Effector memory CD4-positive, alpha-beta T cell (primary cell): ENCODE measurements at places on chromosomes 7 and 10.

DNA sequence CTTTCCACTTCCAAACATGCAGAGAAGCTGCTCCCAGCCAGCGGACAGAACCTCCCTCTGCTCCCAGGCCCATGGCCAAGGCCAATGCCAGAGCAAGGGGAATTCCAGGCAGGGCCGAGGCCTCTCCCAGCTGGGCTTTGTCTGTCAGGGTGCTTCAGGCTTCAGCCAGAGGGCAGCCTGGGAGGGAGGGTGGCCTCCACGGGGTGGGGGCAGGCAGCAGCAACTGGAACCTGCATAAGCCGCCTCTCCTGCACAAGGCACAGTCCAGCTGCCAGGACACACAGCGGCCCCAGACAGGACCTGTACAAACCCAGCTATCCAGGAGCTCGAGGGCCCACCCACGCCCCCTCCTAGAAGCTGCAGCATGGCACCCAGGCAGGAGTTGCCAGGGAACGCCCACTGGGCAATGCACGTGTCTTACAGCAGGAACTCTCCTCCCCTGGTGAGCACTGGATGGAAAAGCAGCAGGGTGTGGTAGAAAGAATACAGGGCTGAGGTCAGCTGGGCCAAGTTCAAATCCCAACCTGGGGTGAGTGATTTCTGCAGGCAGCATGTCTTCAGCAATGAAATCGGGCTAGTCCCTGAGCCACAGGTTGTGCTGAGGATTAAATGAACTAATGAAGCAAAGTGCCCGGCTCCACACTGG, 7.6 kb downstream of the FAM53B start:
- H3K36me3 ChIP-seq: no peaks in the 10 kb centered on the region
- H3K4me3 ChIP-seq: no peak overlapping the region
- peaks cover 100% of the 10 kb centered on the region for H3K4me1 ChIP-seq

DNA sequence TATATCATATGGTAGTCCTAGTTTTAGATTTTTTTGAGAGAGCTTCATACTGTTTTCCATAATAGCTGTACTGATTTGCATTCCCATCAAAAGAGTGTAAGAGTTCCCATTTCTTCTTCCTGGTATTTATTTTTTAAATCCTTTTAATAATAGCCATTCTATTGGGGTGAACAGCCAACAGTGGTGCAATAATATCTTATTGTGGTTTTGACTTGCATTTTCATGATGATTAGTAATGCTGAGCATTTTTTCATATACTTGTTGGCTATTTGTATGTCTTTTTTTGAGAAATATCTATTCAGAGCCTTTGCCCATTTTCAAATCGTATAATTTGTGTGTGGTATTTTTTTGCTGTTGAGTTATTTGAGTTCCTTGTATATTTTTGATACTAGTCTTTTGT, 167.4 kb downstream of the FZD1 start:
- H3K36me3 ChIP-seq: no peaks in the 10 kb centered on the region
- no peak overlapping the region for H3K4me3 ChIP-seq
- no peak overlapping the region for H3K27ac ChIP-seq
- DNase-seq: no peak
- H3K27me3 ChIP-seq: no peaks in the 10 kb centered on the region

DNA sequence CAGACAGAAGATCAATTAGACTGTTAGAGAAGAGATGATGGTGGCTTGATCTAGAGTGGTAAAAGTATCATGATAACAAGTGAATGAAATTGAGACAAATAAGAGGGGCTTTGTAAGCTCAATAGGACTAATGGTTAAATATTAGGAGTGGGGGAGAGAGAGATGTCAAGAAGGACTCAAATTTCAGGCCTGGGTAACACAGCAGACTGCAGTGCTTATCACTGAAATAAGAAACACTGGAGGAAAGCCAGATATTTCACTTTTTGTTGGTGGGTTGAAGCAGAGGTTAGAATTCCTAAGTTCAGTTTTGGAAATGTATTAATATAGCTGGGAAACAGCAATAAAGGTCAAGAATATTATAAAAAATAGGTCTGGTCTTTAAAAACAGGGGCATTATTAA, 74.6 kb downstream of the ORC5 start:
- no peaks in the 10 kb centered on the region for H3K4me1 ChIP-seq
- H3K27ac ChIP-seq: no peak overlapping the region
- DNase-seq: no peak
- no peaks in the 10 kb centered on the region for H3K27me3 ChIP-seq

- no peak overlapping the region for H3K27ac ChIP-seq
- H3K4me3 ChIP-seq: no peak overlapping the region
- H3K36me3 ChIP-seq: no peaks in the 10 kb centered on the region
- H3K27me3 ChIP-seq: no peaks in the 10 kb centered on the region
- DNase-seq: no peak
Observed at GRCh38 chr7:38585572-38586354, 45.4 kb downstream of the AMPH start.
